Muscle of leg (tissue), 16 donors: ENCODE measurements at places on chromosomes 16 and 17.

DNA sequence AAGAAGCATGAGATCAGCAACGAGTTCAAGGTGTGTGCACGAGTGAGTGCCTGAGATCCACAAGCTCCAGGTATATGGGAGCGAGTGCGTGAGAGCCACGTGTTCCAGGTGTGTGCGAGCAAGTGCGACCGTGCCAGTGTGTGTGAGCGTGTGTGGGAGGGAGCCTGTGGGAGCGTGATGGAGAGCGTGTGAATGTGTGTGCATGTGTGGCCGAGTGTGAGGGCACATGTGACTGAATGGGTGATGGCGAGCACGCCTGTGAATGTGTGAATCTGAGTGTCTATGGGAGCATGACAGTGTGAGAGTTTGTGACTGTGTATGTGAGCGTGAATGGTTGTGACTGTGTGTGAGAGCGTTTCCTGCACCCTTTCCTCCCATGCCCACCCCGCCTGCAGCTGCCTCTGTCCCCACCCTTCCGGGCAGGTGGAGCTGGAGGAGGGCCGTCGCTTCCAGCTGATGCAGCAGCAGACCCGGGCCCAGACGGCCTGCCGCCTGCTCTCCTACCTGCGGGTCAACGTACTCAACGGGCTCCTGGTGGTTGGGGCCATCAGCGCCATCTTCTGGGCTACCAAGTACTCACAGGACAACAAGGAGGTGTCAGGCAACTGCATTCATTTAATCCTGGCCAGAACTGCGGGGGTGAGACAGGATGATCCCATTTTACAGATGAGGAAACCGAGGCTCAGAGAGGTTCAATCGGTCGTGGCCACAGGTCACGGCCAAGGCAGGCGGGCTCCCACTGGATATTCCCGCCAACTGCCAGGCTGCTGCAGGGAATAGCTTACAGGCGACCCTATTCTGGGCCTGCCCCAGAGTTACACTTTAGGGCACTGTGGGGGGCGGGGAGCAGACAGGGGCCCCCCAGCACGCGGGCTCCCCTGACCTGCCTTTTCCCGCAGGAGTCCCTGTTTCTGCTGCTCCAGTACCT is 3.7 kb downstream of the TMC8 start:
- peak; percentile 30 for DNase-seq

DNA sequence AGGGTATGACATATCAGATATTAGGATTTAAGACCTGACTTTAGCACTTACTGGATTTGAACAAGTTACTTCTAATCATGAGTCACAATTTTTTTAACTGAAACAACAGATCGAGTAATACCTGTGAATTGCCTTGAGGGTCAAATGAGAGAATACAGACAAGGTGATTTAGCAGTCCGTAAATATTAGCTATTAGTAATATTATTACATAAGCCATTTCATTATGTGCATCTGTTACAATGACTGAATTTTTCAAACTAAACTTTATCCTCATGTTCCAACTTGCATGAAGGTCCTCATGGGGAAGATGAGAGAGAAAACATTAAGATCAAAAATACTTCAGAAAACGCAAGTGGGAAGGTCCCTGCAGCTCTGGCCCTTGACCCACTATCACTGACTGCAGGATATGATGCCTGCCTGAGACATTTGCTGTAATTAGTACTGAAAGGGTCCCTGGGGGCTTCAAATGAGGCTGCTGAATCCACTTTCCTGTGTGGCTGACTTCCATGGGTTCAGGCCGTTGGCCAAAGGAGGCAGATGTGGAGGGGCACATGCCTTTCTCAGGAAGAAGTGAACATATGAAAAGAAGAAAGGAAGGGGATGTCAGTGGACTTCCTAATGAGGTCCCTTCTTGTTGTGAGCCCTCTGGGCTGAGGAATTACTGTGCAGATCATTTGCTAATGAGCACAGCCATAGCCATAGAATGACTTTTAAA is 441.7 kb downstream of the CDH11 start:
- DNase-seq = no peak

DNA sequence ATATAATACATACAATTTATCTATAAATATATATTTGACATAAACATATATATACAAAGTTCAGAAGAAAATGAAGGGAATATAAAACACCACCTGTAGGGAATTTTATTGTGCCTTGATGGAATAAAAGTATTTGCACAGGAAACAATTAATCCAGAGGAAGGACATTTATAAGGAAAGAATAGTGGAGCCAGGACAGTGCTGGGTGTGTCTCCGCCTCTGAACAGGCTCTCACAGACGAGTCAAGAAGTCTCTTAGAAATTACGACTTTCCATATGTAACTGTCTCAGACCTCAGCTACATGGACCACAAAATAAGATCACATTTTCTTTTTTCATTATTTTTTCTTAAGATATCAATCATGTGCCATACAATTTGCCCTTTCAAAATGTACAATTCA is 93.9 kb downstream of the TMEM114 start:
- no peak for DNase-seq

GRCh38 chr17:34682305-34682704 is 102.9 kb downstream of the TMEM132E start:
- DNase-seq = no peak

DNA sequence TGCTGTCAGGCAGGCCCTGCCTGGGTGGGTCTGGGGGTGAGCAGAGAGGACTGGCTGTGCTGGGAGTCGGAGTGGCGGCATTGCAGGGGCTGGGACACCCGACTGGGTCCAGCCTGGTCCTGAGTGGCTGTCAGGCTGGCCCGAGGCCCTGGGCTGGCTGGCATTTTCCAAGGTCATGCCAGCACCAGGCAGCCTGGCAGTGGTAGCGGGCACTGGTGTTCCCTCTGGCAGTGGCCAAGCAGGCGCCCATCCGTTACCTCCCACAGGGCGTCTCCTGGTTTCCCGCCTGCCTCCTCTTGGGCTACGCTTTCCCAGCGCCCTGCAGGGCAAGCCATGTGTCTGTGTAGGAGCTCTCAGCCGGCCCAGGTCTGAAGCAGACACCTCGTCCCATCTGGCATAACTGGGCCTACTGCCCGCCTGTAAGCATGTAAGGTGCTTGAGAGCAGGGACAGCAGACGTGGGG is 5.7 kb upstream of the PKMYT1 start:
- no peak for DNase-seq

GRCh38 chr16:29819506-29819905 is 756 bp upstream of the MVP start:
- no peak for DNase-seq

DNA sequence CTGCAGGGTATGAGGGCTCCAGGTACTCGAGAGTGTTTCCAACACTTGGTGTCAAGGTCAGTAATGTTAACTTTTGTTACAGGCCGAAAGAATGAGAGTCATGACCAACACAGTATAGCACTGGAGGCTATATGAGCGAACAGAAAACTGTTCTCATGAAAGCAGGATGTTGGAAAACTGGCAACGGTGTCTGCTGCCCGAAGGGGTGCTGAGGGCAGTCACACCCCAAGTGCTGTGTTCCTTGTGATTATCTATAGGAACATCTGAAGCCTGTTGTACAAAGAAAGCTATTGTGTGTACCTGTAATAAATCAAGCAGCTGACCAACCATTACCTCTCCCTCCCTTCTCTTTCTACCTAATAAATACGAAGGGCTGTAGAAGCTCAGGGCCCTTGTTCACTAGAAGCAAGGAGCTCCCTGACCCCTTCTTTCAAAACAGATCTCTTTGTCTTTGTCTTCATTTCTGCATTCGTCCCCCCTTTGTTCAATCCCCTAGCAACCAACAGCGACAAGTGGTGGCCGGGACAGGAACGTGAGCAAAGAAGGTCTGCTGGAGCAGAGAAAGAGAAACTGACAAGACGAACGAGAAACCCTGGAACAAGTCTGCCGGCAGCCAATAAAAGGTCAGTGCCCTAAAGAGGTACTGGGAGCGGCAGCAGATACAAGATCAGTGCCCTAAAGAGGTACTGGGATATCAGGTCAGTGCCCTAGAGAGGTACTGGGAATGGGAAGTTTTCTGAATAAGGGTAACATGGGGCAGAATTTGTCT is 7.6 kb downstream of the CD300LD start:
- DNase-seq = no peak

DNA sequence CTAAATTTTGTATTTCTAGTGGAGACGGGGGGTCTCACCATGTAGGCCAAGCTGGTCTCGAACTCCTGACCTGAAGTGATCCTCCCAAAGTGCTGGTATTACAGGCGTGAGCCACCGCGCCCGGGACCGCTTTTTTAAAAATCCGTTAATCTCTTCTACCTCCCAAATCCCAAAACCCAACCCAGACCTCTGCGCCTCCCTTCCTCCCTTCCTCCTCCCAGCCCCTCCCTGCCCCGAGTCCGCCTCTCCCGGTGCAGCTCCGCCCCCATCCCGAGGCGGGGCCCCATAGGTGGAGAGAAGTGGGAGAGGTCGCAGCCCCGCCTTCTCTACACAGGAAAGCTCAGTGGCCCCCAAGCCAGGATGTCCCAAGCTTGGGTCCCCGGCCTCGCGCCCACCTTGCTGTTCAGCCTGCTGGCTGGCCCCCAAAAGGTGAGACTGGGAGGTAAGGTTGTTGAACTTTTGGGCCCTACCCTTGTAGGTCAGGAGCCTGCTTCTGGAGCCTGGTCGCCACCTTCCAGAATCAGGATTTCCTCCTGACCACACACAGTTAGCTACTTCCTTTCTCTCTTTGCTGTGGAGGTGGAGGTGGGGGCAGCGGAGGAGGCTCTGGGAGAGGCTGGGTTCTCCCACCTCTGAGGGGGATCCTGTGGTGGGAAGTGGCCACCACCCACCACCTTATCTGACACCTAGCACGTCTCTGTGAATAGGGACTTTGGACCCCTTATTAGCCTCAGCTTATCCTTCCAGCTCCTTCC is at the start of gene TMEM92:
Gene TMEM92, plus strand, starts transcription at position 325 of the 755 bp plus-strand sequence. Its CDS starts 36 bp downstream, at position 361.
- DNase-seq = no peak

DNA sequence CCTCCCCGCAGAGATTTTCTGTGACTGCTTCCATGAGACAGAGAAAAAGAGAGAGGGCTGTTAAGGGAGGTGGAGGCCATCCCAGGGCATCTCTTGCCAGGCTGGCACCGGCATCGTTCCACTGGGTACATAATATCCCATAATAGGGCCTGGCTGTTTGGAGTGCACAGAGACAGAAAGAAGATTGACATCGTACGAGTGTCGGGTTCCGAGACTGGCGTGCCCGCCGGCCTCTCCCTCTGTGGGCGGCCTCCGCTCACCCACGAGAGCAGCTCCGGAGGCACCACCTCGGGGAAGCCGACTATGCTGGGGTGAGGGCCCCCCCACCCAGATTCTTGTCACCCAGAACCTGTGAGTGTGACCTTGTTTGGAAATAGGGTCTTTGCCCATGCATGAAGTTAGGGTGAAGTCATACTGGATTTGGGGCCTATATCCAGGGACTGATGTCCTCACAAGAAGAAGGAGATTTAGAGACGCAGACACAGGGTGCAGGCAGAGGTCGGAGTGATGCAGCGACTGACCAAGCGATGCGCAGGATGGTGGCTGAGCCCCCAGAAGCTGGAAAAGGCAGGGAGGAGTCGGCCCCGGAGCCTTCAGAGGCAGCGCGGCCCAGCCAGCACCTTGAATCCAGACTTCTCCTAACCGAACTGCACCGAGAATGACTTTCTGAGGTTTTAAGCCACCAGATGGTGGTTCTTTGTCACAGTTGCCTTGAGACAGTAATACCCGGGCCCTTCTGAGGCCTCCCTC is 101.8 kb upstream of the CIBAR2 start:
- DNase-seq = no peak

- DNase-seq = peak; percentile 100
Observed at GRCh38 chr17:78324391-78325075, 35.3 kb downstream of the SOCS3 start.

GRCh38 chr17:35390663-35391062 is 17.2 kb upstream of the SLFN11 start:
- DNase-seq = peak; percentile 16

GRCh38 chr16:74700438-74701225 is at the start of gene MLKL:
Gene MLKL (minus strand): TSS chr16:74700862. CDS start chr16:74695757, 5,105 bp downstream.
- peak; percentile 72 for DNase-seq

- DNase-seq = peak; percentile 18
Observed at GRCh38 chr16:9012848-9013507, 49.3 kb upstream of the USP7 start.

DNA sequence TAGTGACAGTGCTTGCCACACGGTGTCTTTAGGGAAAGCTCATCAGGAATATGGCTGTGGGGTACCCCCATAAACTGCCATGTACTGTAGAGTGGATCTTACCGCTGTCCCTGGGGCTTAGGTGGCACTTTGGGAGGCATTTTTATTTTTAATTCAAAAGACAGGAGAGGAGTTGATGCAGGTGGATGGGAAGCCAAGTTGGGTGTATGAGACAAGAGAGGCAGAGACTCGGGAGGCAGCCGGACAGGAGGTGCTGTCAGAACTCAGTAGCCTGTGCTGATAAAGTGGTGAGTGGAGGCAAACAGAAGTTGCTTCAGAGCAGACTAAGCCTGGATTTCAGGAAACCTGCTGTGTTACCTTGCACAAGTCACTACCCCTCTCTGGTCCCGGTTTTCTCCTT is 185.9 kb downstream of the TMEM132E start:
- no peak for DNase-seq

- no peak for DNase-seq
Observed at GRCh38 chr17:42772945-42773289, 332 bp upstream of the VPS25 start.

- DNase-seq = no peak
Observed at GRCh38 chr17:70642059-70642458, 472.7 kb downstream of the KCNJ2 start.

DNA sequence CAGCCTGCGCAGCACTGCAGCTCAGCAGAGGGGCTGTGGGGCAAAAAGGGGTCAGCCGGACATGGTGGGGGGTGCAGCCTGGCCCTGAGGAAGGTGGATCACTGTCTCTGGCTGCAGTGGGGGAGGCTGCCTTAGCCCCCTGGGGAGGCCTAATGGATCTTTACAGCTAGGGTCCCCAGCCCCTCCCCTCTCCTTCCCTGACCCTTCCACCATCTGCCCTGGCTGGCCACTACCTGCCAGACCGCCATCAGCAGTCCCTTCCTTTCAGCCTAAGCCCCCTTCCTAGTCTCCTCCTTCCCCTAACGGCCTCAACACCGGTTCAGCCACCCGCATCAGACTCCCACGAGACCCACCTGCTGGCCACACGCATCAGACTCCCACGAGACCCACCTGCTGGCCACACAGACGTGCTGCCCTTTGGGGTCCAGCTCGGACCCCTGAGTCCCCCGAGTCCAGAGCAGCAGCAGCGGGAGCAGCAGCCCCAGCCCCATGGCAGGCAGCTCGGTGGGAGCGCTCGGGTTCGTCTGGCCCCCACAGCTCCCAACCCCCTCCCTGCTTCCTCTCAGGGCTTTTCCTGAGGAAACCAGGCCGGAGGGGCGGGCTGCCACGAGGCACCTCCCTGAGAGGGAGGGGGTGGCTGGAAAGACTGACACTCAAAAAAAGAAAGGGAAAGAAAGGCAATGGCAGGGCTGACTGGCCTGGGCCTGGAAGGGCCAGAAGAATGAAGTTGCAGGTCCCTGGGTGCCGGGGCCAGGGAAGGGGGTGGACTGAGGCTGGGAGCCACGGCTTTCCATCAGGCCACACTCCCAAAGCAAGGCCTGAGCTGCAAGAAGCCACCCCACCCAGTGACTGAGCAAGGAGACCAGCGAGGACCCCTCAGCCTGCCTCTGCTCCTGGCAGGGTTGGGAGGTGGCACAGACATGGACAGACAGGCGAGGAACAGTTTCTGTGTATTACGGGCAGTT is at the start of gene SCARF1:
Gene SCARF1, minus strand, starts transcription at position 526 of the 965 bp plus-strand sequence. Its CDS starts 35 bp downstream, at position 491.
- peak; percentile 86 for DNase-seq

DNA sequence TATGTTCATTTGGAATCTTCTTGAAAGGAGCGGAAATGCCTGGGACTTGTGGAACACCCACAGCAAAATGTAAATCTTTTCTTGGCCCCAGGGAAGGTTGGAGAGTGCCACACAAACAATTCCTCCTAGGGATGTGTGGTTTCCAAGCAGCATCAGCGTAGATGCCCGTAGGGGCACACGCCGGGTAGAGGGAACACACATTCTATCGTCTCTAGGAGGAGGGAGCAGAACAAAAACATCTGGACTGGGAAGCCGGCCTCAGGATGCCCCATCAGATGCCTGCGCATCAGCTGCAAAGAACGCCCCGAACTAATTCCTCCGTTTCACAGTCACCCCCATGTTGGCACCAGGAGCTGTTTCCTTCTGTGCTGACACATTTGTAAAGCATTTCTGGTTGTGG is 357.9 kb upstream of the ZFHX3 start:
- DNase-seq = peak; percentile 54
